Left renal pelvis (tissue), 4 donors: ENCODE measurements at places on chromosomes 5 and 9. TPM values are rescaled to one million over a fixed set of nuclear protein-coding genes. Genes with fewer than 3 reads are reported as not detected.

The PLAC8L1 gene
- polyA plus RNA-seq: 2.6 TPM

The LCNL1 gene
- not detected for polyA plus RNA-seq

The PCDHGA1 gene
- 0.89 TPM for polyA plus RNA-seq

DNA sequence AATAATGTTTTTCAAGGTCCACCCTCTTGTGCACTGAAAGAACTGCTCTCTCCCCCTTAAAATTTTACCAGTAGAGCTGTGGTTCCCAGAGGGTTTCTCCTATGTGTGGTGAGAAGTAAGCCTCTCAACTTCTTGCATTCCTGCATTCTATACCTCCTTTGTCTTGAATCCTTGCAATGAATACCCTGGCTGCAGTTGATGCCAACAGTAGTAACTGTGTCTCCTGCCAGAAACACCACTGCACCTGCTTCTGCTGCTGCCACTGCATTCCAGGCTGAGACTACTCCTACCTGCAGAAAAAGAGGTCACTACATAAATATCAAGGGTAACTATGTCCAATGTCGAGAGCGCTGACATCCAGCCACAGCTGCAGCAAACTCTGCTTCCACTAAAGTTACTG is 203.7 kb downstream of the TMEM167A start:
- DNase-seq: no peak

DNA sequence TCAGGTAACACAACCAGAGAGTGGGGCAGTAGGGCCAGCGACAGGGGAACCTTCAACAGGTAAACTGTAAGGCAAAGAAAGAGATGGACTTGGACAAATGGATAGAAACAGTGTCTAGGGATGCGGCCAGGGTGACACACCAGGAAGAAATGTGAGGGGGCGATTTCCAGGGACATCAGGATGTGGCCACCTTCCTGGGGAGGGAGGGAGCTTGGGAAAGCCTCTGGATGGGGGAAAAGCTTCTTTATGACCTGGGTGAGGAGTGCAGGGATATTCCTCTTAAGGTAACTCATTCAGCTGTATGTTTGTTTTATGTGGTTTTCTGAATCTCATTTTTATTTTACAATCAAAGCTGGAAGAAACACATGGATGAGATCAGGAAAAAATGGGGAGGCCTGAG is 11.9 kb upstream of the NXNL2 start:
- no peak for DNase-seq

DNA sequence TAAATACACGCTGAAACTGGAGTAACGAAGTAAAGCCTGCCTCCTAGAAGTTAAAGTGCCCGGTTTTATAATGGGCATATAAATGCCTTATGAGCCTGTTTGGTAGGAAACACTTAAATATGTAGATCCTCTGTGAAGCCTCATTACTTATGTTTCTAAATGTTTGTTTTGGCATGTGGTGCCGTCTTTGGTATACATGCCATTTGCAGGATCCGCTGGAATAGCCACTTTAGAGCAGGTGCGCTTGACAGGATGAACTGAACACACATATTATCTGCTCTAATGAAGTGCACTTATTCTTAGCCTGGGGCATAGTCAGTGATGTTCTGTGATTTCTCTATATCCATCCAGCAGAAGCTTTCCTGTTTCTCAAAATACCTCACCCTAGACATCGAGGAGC is 778.1 kb upstream of the WWC1 start:
- DNase-seq: no peak

The TRPM6 gene
- 0.79 TPM for polyA plus RNA-seq

- DNase-seq: no peak
Measured at GRCh38 chr5:168273056-168273980, 18.1 kb upstream of the WWC1 start.

GRCh38 chr5:44574678-44575077 is 185.5 kb upstream of the FGF10 start:
- DNase-seq: no peak

DNA sequence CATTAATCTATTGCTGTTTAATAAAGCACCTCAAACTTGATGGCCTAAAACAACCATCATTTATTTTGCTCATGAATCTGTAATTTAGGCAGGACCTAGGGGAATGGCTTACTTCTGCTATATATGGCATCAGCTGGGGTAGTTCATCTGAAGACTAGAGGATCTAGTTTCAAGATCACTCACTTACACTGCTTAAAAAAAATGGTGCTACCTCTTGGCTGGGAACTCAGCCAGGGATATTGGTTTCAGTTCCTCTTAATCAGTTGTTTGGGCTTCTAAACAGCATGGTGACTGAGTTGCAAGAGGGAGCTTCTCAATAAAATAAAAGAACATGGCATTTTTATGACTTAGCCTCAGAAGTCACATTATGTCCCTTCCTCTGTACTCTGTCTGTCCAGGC is 142.0 kb downstream of the FAM114A2 start:
- no peak for DNase-seq

The RANBP17 gene
- polyA plus RNA-seq: 10.6 TPM

GRCh38 chr5:80916676-80917075 is 43.5 kb upstream of the RASGRF2 start:
- DNase-seq: no peak

GRCh38 chr5:76143884-76144283 is 60.7 kb downstream of the SV2C start:
- no peak for DNase-seq

The STARD4 gene
- 22.8 TPM for polyA plus RNA-seq

- no peak for DNase-seq
Measured at GRCh38 chr5:109416882-109417281, 7.1 kb upstream of the PJA2 start.

GRCh38 chr5:173451651-173452050 is 123.4 kb upstream of the STC2 start:
- DNase-seq: no peak

DNA sequence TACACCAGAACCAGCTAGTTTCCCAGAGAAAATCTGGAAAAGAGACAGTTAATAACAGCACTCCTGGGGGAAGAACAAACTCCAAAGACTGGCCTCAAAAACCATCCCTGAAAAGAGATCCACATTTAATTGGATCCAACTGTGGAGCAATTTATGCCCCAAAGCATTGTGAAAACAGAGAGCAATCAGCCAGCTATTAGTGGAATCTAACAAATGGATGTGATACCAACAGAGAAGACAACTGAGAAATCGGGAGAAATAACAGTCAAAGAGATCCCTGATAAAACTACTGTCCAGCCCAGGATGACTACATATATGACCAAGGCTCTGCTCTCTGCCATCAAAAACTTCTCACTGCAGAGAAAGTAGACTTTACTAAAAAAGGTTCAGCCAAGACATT is 40.5 kb upstream of the TRIO start:
- no peak for DNase-seq

DNA sequence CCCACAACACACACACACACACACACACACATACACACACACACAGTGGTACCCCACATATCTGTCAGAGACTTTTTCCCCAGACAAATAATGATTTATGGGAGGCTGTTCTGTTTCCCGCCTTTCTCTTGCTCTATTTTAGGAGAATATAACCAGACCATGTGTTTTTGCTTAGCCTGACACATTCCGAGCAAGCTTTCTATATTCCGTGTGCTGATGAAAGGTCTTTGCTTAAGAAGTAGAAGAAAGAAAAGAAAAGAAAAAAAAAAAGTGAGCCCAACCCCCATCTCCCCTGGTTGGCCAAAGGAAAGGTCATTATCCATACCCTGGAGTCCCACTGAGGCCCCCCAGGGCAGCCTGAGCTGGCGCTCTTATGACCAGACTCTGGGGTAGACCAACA is 338.6 kb downstream of the SLIT3 start:
- no peak for DNase-seq

- DNase-seq: no peak
Measured at GRCh38 chr9:124320062-124320973, 62.6 kb downstream of the NEK6 start.

DNA sequence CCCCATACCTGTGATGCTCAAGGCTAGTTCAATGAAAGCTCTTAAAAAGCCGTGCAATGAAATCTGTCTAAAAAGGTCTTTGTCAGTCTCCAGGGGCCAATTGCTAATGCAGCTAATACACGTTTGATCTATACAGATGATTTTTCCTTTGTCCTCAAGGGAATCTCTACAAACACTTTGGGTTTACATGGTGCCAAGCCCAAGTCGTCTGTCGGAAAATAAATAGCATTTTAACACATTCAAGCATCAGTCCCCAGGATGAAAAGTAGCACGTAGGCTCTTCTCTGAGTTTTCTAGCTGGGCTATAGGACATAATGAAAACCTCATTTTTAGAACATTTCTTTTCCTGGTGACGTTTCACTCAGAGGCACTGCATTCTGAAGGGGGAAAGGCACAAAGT is 477.4 kb upstream of the WWC1 start:
- DNase-seq: no peak

The TOR4A gene
- 3.0 TPM for polyA plus RNA-seq

The CYSRT1 gene
- 12.3 TPM for polyA plus RNA-seq

DNA sequence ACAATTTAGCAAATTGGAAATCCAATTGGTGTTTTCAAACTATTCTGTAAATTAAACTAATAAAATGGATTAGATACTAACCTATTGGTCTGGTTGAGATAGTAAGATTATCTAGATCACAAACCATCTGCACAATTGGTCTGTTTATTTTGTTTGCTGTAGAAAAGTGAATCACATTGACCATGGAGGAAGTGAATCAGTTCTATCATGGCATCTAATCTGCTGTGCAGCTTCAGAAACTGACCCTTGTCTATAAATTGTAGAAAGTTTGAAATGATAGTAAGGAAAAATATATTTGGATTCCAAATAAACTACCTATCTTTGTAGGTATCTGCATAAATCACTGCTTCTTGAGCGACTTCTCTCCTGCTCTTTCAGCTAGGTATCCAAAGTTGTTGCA is 1865.4 kb downstream of the MAT2B start:
- DNase-seq: no peak

The SLC25A2 gene
- polyA plus RNA-seq: not detected

- no peak for DNase-seq
Measured at GRCh38 chr5:154372661-154373060, 73.1 kb upstream of the SAP30L start.

DNA sequence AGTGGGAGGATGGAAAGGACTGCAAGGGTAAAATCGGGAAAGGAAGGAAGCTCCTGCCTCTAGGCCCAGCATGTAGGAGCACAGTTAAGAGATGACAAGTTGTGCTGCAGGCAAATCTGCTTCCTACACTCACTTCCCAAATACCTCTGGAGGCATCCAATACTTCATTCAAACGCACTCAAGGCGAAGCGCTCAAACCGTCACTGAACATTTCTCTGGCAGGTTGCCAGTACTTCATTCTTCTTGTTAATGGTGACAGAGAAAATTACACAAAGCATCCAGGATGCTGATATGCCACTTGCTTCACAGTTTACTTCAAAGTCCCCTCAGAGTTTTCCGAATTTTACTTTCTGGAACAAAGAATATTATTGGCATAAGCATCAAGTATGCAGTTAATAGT is 59.8 kb downstream of the NREP start:
- no peak for DNase-seq

- DNase-seq: no peak
Measured at GRCh38 chr5:153831973-153832372, 206.7 kb downstream of the FAM114A2 start.

The ENTPD8 gene
- polyA plus RNA-seq: 0.24 TPM

GRCh38 chr9:22033012-22033630 is 24.0 kb upstream of the CDKN2B start:
- no peak for DNase-seq

GRCh38 chr5:56352808-56353590 is 119.9 kb upstream of the ANKRD55 start:
- no peak for DNase-seq

GRCh38 chr5:1437226-1437829 is 7.9 kb downstream of the SLC6A3 start:
- DNase-seq: no peak

- no peak for DNase-seq
Measured at GRCh38 chr9:122360891-122361290, 9.9 kb upstream of the PTGS1 start.

- no peak for DNase-seq
Measured at GRCh38 chr5:107476783-107477182, 194.0 kb downstream of the EFNA5 start.

The PRLR gene
- 26.9 TPM for polyA plus RNA-seq

- DNase-seq: no peak
Measured at GRCh38 chr5:129770024-129770820, 22.3 kb downstream of the MINAR2 start.

DNA sequence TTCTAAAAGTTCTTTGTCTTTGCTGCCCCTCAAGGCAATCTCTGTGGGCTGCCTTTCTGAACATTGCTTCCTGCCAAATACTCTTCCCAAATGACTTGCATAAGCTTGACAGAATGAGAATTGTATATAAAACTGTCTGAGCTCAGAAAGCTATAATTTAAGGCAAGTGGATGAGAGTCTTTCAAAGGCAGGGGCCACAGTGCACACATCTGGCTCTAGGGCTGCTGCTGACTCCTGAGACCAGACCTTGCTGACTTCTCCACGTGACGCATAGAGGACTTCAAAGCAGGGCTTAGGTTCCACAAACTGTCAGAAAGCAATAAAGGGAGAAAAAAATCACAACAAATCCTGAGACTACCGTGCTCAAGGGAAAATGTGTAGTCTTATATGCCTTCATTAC is 79.4 kb upstream of the DIRAS2 start:
- peak; percentile 20 for DNase-seq

The SPINK7 gene
- not detected for polyA plus RNA-seq

DNA sequence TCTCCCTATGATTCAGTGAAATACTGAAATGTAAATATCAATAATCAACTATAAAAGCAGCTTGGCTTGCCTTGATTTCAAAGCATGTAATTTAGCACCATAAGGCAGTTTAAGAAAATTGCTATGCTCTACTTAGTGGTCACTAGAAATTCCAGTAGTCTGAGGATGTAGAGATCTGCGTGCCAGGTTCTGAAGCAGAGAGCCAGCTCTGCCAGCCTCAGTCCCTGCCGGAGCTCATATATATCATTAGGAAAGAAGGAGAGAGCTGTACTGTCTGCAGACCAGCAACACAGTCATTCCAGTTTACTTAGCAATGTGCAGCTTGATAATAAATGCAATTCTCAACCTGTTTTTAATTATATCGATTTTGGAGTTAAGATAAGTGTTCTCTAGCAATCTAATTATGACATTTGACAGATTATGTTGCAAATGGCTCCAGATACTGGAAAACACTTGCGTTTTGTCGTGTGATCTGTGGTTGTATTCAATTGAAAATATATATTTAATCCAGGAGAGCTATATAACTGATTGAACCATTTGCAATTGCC is 540.5 kb downstream of the CTNND2 start:
- DNase-seq: no peak

DNA sequence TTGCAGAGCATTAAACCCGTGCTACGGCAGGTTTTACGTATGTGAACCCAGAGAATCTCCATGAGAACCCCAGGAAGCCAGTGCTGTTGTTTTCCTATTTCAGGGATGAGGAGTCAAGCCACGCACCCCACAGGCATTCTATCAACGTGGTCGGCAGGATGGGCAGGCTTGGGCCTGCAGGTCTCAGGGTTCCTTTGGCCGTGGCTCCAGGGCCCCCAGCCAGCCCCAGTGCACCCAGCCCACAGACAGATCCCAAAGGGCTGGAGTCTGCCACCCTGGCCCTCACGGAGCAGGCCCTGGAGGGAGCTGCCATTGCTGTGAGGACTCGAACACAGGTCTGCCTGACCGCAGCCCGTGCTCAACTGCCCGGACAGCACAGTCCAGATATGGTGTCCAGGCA is 77.1 kb upstream of the STXBP1 start:
- no peak for DNase-seq

- no peak for DNase-seq
Measured at GRCh38 chr5:33375900-33376299, 64.9 kb upstream of the TARS1 start.

- DNase-seq: no peak
Measured at GRCh38 chr5:167886196-167886595, 405.2 kb upstream of the WWC1 start.
